ENCODE measurements at places on chromosomes 7 and 10. TPM values are rescaled to one million over a fixed set of nuclear protein-coding genes. Genes with fewer than 3 reads are reported as not detected.

DNA sequence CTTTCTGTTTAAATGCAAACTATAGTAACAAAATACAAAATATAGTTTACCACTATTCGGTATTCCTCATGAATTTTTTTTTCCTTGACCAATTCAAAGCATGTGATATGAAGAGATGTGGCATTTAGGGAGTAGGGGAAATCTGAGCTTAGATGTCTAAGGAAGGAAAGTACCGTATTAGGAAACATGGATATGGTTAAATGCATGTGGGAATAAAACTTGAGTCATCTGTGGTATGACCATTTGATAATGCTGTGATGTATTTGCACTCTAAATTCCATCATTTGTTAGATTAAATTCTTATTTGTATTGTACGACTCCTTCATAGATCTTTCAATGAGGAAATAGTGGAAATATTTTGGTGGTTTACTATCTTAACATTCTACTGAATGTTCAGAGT, 19.7 kb downstream of the AHR start:
- DNase-seq: peak; percentile 87

The TEX47 gene
- not detected for total RNA-seq

GRCh38 chr7:99406557-99406956, 1.8 kb downstream of the PDAP1 start:
- DNase-seq: no peak

DNA sequence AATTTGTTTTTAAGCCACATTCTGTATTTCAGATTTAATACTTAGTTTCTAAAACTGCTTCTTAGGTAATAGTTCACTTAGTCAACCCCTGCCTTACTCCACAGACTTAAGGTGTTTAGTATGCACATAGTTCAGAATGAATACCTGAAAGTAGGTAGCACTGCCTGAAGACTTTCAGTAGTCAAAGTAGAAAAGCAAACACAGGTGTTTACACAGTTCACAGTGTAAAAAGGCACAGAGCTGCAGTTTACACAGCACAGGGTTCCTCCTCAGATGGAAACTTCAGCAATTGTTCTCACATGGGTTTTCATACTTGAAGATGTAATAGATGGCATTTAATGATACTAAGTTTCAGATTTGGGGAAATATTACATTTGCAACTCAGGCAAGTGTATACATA, 3.1 kb upstream of the PKD1L1 start:
- no peak for DNase-seq

GRCh38 chr7:154569916-154570315, 433.0 kb downstream of the PAXIP1 start:
- DNase-seq: no peak
